Neural progenitor cell (in vitro differentiated cells): ENCODE measurements at places on chromosomes 6 and 20.

DNA sequence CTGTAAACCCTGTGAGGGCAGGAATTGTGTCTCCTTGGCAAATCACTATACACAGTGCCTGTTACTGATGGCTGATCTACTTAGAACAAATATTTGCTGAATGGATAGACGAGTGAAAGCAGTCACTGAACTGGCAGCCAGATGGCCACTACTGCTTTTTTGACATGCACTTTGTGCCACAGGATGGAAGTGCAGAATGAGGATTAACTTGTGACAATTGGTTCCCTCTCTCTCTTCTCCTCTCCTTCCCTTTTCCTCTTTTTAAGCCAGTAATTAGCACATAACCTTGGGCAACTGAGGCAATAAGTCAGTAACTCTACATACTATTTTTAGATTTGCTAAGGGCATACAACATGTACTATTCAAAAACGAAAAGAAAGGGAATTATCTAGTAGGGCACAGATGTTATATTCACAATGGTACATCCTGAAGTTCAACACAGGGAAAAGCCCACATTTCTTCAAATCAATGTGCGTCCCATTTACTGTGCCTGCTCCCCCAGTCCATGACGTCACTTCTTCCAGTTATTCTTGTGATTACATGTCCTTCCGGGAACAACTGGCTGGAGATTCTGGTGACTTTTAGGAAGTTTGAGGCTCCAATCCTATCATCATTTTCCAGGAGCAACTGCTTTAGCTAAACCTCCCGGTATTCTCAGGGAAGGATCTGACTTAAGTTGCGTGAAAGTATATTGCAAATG, 17.0 kb upstream of the RPS6KA2 start:
- DNase-seq, result no peak

DNA sequence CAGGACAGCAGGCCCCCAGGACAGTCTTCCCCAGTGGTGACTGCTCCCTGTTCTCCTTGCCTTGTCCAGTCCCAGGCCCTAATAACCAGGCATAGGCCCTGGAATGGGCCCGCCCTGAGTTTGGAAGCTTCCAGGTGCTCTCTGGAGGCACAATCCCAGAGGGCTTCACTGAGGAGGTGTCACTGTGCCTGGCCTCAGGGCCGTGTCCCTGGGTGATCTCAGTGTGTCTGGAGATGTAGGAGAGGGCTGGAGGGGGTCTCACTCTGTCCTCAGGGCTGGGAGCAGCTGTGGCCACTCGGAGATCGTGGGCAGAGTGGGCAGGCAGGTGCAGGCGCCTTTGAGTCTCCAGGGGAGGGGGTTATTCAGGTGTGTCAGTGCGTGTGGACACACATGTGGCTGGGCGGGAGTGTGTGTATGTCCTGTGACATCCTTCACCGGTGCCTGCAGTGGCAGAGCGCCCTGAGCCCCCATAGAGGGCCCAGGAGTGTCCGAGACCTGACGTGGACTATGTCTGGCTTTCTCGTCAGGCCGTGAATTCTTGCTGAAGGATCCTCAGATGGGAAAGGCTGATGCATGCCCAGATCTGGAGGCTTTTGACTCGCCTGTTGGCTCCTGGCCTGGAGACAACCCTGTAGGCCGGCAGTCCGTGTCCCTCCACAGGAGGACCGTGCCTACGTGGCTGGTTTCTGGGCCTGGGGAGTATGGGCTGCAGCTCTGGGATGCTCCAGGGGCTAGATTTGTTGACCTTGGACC, 5.5 kb upstream of the NPBWR2 start:
- no peak for DNase-seq

GRCh38 chr6:83153883-83154521, 39.1 kb downstream of the PGM3 start:
- DNase-seq, result no peak

- no peak for DNase-seq
Measured at GRCh38 chr6:71721642-71722041, 164.7 kb upstream of the RIMS1 start.

GRCh38 chr6:116382587-116382986, 11.8 kb downstream of the DSE start:
- no peak for DNase-seq

- no peak for DNase-seq
Measured at GRCh38 chr20:11207749-11208502, 534.1 kb upstream of the JAG1 start.

GRCh38 chr6:46243754-46244153, 73.0 kb upstream of the ENPP5 start:
- DNase-seq, result no peak

DNA sequence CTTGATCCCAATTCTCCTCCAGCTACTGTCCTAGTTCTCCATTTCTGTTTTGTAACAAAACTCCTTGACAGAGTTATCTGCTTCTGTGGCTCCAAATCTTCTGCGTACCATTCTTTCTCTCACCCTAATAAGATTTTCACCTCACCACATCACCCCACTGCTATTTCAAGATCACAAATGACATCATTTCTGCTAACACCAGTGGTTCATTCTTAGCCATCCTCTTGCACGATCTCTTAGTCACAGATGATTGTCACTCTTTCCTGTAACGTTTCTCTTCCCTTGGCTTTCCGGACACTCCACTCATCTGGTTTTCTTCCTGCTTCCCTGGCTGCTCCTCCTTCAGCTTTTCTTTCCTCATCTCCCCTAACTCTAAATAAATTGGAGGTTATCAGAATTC, 56.8 kb upstream of the FABP7 start:
- DNase-seq, result no peak

DNA sequence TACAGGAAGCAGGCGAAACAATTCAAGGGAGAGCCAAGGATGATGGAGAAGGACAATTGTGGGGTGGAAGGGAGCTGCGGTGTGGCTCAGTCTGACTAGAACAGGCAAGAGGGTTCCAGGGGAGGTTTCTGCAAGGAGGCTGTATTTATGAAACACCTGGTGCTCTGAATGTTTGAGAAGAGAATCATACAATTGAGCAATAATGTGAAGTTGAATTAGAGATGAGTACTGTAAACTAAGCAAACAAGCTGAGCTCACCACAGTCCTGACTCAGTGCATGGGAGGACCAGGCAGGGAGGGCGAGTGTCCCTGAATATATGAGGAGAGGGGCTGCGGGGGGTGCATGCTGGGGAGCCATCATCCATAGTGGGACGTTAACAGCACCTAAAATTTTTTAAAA, 279.7 kb downstream of the KIF16B start:
- no peak for DNase-seq

- DNase-seq, result no peak
Measured at GRCh38 chr6:25175681-25176080, 103.5 kb upstream of the CARMIL1 start.

- DNase-seq, result no peak
Measured at GRCh38 chr6:124285146-124285545, 481.5 kb downstream of the NKAIN2 start.

DNA sequence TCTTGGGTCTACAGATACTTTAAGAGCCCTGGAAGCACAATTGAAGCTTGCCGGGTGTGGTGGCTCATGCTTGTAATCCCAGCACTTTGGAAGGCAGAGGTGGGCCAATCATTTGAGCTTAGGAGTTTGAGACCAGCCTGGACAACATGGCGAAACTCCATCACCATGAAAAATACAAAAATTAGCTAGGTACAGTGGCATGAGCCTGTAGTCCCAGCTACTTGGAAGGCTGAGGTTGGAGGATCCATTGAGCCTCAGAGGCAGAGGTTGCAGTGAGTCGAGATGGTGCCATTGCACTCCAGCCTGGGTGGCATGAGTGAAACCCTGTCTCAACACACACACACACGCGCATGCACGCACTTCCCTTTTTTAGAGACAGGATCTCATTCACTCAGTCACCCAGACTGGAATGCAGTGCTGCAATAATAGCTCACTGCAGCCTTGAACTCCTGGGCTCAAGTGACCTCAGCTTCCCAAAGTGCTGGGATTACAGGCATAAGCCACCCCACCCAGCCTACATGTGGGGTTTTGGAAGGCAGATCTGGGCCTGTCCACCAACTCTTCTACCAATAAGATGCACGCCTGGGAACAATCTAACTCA, 182.5 kb upstream of the JARID2 start:
- no peak for DNase-seq

GRCh38 chr6:12869816-12870432, 153.4 kb downstream of the PHACTR1 start:
- DNase-seq, result no peak

GRCh38 chr6:13302751-13303667, 25.3 kb downstream of the TBC1D7 start:
- DNase-seq, result no peak
